Stimulated activated naive CD8-positive, alpha-beta T cell treated with anti-CD3 and anti-CD28 coated beads, Interleukin-15, Interleukin-2, amounts not matched to agents 100 U/mL and 50 U/mL, for 24 hours (primary cell): ENCODE measurements at places on chromosomes 13 and 19.
A peak's percentile ranks its signal among the peaks of the same experiment; 100 is the strongest.

DNA sequence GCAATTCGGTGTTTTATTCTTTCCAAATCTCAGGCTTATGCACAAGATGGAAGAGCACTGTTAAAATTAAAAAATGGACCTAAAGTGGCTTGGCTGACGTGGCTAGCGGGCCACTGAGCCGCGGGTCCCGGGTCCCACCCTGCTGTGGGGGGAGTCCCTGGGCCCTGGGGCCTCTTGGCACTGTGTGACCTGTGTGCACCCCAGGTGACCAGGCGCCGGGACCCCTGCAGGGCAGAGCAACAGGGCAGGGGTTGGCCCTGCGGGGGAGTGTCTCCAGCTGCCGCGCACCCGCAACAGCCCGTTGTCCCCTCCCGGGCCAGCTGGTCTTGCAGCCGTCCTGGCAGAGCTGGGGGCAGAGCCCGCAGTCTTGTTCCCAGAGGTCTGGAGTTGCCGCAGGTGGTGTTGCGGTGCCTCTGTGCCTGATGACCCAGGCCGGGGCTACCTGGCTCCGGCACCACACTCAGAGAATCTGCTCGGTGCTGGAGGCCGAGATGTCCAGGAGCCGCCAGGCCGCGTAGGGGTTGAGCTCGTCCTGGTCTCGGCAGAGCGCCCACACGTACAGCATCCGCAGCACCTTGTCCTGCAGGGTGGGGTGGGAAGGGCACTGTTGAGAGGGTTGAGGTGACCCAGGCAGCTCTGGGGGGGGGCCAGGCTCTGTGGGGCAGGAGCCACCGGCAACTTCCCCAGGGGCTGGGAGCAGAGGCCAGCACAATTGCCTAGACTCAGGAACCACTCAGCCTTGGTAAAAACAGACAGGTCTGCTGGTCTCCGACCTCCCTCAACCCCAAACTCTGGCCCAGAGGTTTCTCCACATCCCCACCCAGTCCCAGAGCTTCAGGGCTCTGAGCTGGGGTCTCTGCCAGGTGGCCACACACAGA, 1.0 kb upstream of the CTXN1 start:
- DNase-seq, result no peak

GRCh38 chr19:29800100-29800825, 11.5 kb upstream of the CCNE1 start:
- DNase-seq, result no peak

DNA sequence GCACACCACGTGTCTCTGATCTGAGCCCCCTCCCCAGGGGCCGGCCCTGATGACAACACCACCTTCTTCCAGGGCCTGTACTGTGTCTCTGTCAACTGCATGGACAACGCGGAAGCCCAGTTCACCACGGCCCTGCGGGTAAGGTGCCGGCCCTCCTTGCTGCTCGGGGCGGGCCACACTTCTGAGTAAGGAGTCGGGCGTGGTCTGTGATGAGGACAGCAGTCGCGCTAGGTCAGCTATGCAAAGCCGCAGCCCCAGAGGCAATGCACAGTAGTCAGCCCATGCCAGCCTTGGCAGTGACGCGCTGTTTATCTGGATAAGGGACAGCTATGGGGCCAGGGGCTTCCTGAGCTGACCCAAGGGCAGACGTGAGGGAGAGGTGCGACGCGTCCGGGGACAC, 24.6 kb downstream of the MAU2 start:
- DNase-seq, result no peak

DNA sequence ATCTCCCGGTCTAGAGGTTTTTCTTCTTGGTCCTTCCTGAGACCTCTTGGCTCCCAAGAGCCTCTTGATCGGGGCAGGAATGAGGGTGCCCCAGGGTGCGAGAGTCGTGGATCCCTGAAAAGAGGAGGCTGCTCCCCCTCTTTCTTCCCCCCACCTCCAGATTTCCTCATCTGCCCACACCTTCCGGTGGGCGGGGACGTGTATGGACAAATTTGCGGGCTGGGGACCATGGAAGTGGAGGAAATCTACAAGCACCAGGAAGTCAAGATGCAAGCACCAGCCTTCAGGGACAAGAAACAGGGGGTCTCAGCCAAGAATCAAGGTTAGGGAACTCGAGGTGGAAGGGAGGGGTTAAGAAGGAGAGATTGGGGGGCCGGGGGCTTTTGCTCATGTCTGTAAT, at the start of gene MCEMP1:
MCEMP1 (plus strand) TSS at position 237 of the 400 bp plus-strand sequence; CDS start at position 268, 31 bp downstream.
- DNase-seq, result no peak

- no peak for DNase-seq
These were observed 60.5 kb downstream of the ZMYM2 start for GRCh38 chr13:20019043-20019442.

DNA sequence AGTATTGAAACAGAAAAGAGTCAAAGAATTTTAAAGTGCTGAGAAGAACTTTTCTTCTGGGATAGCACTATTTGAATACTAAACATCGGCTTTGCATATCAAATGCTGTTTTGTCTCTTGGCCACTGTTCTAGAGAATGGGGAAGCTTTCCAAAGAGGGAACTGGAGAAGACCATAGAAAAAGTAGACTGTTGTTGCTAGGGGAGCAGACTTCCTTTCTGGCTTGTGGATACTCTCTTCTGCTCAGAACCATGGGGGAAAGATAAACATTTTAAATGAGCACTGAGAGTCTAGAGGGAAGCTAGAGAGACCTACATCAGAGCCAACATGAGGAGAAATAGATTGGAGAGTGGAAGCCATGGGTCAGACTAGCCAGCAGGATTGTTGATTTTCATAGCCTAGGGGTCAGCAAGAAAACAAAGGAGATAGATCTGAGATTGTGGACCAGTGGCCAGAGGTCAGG, 315.7 kb downstream of the KCTD12 start:
- DNase-seq, result no peak

DNA sequence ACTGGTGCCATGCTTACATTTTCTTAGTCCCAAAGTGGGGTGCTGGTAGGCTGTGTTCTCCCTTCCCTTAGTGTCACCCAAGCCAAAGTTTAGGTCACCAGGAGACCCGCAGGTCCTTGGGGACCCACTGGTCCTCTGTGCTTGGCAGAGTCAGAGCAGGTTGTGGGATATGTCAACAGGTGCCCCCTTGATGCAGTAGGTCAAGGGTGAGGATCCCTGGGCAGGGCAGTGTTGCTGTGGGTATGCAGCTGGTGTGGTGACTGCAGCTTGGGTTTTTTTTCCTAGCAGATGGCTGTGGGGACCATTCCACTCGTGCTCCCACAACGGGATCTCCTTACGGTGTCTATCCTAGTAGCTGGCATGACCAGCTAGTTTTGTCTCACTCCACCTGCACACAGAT, 23.7 kb downstream of the NHLRC3 start:
- no peak for DNase-seq

DNA sequence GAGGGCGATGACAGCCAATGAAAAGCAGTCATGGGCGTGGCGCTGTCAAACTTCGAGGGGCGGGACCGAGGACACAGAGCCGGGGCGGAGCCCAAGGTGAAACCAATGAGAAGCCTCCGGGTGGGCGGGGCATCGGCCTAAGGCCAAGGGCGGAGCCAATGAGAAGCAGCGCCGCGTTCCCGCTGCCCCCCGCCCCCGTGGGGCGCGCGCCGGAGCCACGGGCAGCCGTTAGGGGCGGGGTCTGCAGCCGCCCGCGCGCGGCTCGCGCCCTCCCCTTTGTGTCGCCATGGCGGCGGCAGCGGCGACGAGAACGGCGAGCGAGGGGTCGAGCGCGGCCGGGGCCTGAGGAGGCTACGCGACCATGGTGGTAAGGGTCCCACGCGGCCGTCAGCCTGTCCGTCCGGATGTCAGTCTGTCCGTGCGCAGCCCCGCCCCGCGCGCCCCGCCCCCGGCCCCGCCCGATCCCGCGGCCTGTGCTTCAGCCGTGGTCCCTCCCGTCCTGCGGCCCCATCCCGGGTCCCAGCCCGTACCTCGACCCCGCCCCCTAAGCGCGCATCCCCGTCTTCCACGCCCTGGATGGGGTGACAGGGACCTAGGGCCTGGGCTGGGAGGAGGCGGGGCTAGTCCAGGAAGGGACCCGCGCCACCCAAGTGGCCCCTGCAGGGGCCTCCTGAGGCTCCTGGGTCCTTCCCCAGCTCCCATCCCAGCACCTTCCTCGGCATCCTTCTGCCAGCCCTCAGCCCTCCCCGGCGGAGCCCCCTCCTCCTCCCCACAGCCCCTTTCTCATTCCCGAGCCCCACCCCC, at the start of gene ARHGAP33:
ARHGAP33 (plus strand) TSS at position 267 of the 804 bp plus-strand sequence; CDS start at position 362, 95 bp downstream.
- DNase-seq, result peak; percentile 100

DNA sequence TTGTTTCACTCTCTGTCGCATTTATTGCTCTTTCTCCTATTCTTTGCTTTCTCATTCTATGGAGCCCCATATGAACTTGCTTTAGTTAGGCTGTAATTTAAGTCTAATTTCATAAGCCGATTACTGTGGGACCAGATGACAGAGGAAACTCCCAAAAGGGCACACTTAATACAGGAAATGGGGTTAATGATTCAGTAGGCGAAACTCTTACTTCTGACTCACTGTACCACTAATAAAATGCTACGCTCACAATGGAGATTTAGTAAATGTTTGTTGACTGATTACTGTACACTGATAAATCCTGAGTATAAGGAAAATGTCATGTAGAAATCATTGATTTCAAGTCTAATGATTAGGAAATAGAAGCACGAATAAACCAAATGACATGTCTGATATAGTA, 276.4 kb downstream of the KLF5 start:
- DNase-seq, result no peak

DNA sequence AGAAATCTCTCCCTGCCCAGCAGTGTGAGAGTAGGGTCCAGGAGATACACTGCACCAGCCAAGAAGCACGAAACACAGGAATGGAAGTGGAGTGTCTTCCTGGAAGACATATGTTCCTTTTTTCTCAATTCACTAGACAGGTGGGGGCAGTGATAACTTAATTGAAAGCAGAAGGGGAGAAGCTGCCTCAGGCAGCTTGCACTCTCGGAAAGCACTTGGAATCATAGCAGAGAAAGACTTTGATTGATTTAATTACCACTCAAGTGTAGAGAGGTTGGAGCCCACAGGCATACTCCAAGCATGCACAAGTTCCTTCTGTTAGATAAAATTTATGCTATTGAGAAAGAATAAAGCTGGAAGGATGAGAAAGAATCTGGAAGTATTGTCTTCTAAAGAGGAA, 249.4 kb downstream of the SLITRK6 start:
- DNase-seq, result no peak

DNA sequence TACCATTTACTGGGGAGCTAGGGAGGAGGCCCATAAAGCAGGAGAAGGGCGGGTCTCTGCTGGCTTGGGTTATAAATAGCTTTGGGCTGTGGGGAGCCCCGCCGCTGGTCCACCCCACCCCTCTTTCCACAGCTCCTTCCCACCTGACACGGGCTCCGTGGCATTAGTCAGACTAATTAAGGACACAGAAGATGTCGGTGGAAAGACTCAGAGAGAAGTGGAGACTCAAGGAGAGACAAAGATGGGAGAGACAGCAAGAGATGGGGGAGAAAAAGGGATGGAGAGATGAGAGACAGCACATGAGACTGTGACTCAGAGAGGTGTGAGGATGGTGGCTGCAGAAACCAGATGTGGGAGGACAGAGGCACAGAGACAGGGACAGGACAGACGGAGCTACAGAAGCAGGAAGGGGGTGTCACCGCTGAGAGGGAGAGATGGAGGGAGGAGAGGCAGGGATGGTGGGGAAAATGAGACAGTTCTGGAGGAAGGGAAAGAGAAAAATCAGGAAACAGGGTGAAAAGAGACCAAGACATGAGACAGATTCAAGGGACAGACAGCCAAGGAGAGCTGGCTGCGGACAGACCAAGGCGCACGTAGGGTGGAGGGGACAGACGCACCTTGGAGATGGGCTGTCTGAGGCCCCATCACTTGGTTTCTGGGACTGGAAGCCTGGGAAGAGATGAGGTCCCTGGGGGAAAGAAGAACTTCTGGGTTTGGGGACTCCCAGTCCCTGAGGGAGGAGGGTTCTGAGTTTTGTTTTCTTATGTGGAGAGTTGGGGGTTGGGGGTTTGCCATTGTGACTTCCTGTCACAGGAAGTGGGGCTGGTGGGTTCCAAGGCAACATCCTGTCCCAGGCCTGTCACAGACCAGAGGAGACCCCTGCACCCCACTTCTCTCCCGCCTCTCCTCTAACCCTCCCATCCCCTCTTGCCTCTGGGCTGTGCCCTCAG, 4.1 kb downstream of the ARHGEF1 start:
- DNase-seq, result peak; percentile 73

DNA sequence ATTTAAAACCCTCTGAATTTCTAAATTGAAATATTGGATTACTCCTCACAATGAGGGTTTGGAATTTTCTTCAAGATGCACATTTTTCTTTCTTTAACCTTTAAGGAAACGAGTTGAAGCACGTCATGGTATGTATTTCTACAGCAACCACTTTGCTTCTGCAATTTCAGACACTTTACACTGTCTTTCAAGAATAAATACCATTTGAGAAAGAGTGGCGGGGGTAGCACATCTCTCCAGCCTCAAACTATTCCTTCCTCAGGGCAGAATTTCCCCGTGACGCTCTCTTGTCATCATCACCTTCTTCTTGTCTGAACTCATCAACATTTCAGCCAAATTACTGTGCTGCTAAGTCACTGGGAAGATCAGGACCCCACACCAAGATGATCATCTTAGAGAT, 1073.4 kb downstream of the EFNB2 start:
- no peak for DNase-seq

DNA sequence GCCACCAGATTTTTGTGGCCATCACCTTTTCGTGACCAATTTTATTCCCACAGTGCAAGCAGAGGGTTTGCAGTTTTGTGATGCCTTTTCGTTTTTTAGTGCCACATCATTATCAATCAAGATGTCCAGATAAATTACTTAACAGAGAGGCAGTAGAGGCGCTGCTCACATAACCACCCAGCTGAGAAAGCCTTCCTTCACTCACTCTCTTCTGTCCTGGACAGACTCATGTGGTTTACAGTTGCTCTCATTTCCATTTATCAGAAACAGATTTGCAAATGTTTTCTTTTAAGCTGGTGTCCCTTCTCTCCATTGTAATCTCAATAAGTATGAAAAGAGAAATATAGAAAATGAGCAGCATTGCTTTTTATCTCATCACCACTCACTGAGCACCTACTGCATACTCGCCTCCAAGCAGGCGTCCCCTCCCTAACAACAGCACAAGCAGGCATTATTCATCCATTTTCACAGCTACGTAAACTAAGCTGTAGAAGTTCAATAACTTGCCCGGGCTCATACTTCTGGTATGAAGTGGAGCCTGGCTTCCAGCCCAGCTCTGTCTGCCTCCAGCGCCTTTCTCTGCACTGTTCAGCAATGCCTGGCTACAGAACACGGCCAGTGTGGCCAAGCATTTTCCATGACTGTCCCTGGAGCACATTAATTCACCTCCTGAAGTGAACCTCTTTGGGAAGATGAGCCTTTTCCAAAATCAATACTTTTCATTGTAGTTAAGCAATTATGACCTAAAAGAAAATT, 34.6 kb upstream of the KATNAL1 start:
- no peak for DNase-seq

DNA sequence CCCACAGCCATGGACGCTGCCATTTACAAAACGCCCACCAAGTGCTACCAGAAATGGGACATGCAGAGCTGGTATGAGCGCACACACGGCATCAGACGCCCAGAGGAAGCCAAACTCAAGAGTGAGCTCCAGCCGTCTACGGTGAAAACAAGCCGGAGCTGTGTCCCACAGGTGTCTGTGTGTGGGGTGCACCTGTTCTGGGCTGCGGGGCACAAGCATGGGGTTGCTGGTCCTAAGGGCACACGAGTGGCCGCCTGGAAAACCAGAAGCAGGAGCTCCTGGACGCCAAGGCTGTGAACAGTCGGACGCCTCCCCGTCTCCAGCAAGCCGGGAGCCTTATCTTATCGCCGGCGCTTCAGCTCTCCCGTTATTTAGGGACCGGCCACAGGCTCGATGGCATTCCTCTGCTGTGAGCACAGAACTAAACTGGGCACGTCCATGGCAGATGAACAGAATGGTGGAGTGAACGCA, 1.3 kb downstream of the ADPRHL1 start:
- DNase-seq, result no peak

GRCh38 chr13:28559636-28560259, 64.8 kb upstream of the FLT1 start:
- DNase-seq, result no peak
